NCI-H2227 treated with DMSO at 0.1 percent for 48 hours (cell line): ENCODE measurements at places on chromosomes 5 and 9.

- no peak for DNase-seq
These were observed 107.7 kb downstream of the OSMR start for GRCh38 chr5:38953426-38954012.

GRCh38 chr5:84281383-84281782 lies 103.3 kb downstream of the EDIL3 start:
- DNase-seq = no peak

DNA sequence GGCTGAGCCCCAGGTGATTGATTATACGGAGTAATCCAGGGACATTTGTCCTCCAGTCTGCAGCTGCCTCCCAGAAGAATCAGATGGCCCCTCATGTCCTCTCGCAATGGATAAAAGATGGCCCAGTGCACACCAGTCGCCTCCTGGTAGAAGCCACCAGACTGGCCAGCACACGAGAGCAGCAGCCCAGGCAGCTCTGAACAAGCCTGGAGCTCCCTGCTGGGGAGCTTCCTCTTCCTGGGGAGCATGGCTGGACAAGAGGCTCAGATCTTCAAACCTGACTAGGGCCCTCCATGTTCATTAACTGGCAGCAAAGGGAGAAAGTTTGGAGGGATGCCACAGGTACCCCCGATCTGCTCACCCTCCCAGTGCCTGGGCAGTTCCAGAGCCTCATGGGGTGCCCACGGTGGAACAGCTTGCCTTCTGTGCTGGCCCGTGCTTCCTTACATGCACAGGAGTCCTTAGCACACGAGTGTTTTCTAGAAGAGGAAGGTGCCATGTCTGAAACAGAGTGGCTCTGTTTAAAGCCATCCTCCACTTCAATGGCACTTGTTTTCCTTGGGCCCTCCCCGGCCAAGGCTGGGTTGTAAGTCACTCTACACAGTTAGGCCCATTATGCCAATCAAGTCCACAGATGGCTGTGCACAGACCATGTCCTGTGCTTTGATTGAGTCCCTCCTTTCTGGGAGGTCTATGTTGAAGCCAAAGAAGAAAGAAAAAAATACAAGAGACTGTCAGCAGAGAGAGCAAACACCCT lies 75.6 kb downstream of the PRRT1B start:
- no peak for DNase-seq

DNA sequence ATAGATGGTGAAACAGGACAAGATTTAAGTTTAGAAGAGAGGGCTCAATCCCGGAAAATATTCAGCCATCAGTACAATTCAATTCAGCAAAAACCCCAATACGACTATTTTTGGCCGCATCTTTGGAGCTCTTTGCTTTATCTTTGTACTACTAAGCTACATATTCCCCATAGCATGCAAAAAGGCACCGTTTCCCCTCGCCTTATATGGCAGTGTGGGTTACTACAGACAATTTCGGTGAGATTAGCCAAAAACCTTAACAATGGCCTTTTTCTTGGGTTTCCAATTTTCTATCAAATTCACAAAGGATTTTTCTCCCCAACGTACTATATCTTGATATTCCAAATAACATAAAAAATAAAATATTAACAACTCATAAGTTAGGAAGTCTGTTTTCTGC lies 382.6 kb downstream of the BNC2 start:
- DNase-seq = no peak

- no peak for DNase-seq
These were observed 512 bp downstream of the GRIN3A start for GRCh38 chr9:101737705-101738565.

DNA sequence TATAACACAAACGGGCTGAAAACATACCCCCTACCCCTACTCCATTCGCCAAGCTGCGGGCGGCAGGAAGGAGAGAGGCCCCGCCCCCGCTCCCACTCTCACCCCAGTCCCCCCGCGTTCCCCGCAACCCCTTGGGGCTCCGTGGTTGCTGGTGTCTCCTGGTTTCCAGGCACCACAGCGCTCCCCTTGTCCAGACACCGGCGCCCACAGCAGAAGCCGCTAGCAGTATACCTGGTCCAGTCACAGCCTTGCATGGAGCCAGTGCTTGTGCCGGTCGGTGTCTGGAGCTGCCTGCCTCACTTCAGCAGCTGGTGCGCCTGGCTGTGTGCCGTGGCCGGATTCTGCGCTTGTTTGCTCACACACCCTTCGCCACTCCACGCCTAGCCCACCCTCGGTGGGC lies 240.5 kb upstream of the DAB2 start:
- DNase-seq = no peak

GRCh38 chr9:134011401-134011800 lies 13.9 kb upstream of the BRD3OS start:
- DNase-seq = no peak

DNA sequence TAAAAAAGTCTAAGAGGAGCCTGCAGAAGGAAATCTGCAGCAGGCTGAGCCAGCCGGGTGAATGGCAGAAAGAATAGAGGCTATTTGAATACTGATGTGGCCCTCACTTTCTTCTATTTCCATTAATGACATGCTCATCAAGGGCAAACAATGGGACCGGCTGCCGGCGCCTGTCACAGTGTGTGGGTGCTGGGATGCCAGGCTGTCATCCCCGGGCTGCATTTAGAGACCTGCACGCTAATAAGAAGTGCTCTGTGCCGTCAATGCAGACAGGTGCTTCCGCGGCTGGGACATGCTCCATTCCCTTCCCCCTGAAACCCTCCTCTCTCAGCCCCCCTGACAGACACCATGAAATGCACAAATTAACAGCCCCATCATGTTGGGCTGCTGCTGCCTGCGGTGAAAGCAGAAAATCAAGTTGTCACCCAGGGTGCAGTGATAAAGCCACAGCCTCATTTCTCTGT lies 217.7 kb upstream of the TBCA start:
- DNase-seq = no peak

DNA sequence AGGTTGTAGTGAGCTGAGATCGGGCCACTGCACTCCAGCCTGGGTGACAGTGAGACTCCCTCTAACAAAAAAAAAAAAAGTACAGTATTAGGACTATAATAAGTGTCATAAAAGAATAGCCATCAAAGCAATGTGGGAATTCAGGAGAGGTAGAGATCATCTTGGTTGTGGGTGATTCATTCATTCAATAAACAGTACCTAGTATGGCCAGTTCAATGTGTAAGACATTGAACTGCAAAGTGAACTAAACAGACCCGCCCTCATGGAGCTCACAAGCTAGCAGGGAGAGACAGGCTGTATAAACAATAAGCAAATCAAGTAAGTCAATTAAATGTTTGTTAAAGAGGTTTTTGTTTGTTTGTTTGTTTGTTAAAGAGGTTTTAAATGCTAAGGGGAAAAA lies 146.1 kb upstream of the RANBP3L start:
- DNase-seq = no peak

- DNase-seq = no peak
These were observed 53.8 kb downstream of the ARRDC3 start for GRCh38 chr5:91329283-91329682.

DNA sequence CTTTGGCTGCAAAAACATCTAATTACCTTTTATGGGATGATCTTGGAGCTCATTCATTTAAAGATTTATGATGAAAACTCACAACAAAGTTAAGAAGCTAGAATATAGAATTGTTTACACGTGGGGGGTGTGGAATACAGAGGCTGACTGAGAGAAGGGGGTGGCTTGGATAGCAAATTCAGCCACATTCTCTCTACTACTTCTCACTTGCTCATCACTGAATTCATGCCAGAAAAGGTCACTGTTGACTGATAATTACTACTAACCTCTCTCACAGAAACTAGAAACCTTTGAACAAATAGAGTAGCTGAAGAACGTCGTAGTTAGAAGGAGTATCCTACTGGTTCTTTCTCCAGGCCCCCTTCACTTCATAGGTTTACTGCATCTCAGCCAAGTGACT lies 808.2 kb downstream of the BRINP1 start:
- peak; percentile 1 for DNase-seq

DNA sequence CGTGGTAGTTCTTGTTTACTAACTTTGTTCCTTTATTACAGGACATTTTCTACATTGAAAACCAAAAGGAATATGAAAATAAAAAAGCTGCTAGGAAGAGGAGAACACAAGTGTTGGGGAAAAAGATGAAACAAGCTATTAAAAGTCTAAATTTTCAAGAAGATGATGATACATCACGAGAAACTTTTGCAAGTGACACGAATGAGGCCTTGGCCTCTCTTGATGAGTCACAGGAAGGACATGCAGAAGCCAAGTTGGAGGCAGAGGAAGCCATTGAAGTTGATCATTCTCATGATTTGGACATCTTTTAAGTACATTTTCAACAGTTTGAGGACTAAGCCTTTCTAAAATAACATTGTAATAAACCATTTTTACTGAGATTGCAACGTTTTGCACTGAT lies 23.8 kb downstream of the PHAX start:
- DNase-seq = no peak

DNA sequence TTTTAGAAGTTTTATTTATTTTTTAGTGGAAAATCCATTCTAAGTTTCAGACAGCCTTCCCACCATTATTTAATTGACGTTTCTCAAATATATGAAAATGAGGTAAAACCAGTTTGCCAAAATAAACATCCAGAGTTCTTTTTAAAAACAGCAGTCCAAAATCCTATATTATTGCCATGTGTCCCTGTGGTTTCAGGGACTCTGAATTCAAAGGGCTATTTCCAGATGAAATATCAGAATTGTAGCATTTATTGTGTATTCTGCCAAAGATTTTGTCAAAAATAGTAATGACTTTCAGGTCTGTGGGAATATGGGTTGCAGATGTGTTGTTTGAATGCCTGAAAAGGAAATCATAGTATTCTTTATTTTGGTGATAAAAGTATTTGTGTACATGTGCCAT lies 41.6 kb downstream of the XRCC4 start:
- no peak for DNase-seq

GRCh38 chr9:112699230-112699629 lies 18.7 kb downstream of the INIP start:
- no peak for DNase-seq

DNA sequence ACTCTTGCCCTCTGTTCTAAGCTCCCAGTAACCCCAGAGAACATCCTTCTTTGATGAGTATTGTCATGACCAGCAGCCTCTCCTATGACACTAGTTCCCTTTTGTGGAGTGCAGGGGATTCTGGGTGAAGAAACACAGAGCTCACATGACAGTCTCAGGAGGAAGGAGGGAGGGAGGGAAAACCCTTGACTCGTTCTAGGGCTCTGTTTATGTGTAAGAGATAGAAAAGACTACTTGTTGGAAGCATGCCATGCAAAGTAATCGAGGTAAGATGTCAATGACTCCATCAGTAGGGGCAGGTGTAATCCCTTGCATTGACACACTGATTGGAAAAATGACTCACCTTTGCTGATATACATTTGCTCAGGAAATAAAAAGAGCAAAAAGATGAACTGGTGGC lies 190.2 kb upstream of the ELL2 start:
- no peak for DNase-seq

DNA sequence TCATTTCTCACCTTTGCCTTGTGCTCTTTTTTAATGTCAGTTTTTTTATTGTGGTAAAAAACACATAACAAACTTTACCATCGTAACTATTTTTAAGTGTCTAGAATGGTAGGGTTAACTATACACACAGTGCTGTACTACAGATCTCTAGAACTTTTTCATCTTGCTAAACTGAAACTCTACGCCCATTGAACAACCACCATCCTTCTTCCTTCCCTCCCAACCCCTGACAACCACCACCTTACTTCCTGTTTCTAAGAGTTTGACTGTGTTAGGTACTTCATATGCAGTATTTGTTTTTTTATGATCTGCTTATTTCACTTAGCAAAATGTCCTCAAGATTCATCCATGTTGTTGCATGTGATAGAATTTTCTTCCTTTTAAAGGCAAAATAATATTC lies 54.9 kb downstream of the PSAT1 start:
- no peak for DNase-seq

DNA sequence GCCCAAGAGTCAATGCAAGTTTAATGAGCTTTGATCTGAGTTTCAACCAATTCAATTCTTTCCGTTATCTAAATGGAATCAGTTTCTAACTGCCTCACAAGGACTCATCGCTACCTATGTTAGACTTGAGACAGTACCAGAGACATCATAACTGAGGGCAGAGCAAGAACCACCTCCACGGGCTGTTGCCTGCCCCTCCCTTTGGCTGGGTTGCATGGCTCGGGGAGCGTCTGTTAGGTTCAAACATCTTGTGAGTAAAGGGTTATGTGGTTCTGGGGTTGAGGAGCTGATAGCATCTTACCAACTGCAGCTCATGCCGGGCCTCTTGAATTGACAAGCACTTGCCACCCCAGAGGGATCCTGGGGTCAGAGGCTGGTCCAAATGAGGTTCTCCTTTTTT lies 457.9 kb downstream of the ENC1 start:
- no peak for DNase-seq

- no peak for DNase-seq
These were observed 97.3 kb downstream of the PRRT1B start for GRCh38 chr9:131642496-131643083.

DNA sequence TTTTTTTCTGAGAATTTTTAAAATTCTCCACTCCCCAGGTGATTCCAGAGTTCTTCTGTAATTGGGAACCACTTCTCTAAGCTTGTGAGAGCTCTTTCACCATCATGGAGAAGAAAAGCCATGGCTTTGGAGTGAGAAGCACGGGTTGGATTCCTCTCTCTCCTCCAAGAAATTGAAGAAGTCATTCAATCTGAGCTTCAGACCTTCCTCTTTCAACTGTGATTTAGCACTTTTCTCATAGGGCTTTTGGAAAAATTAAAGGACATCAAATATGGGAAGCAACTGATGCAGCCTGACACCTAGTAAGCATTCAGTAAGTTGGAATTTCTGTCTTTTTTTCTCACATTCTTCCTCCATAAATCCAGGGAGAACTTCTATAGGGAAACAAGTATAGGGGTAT lies 580.4 kb upstream of the KLF4 start:
- no peak for DNase-seq

DNA sequence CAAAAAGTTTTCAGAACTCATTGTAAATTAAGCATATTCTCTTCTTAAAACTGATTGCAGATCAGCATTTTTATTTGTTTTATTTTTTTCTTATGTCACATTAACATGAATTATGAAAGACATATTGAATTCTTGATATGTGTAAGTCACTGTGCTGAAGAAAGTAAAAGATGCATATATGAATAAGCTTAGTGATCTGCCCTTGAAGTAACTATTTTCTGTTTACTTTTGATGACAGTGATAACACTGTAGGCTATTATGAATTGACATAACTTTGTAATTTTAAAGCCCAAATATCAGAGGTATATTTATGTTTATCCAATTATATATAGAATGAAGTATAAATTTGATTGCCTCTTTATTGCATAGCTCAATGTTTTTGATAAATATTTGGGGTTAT lies 8.8 kb downstream of the PRR16 start:
- no peak for DNase-seq

- DNase-seq = no peak
These were observed 535.3 kb downstream of the PDE4D start for GRCh38 chr5:59358005-59358861.

- DNase-seq = peak; percentile 23
These were observed 30.9 kb upstream of the SLC46A2 start for GRCh38 chr9:112921549-112921948.

DNA sequence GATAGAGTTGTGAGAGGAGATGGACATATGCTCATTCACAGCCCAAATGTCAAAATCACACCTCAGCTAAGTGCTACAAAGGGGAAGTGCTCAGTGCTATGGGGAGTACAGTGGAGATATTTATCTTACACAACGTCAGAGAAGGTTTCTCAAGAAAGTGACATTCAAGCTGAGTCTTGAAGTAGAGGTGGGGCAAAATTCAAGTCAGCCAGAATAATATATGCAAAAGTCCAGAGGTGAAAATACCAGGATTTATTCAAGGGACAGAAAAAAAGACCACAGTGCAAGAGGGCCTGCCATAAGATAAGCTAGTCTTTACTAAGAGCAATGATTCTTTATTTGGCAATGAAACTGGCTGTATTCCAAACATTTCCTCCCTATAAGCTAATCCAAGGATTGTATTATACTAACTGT lies 327.8 kb upstream of the PIK3R1 start:
- DNase-seq = no peak
